ENCODE measurements at places on chromosomes 5 and 9.

GRCh38 chr9:94894094-94894699 is 167.7 kb downstream of the AOPEP start:
- DNase-seq = no peak

GRCh38 chr9:90801973-90802322 is 329 bp downstream of the SYK start:
- no peak for DNase-seq

DNA sequence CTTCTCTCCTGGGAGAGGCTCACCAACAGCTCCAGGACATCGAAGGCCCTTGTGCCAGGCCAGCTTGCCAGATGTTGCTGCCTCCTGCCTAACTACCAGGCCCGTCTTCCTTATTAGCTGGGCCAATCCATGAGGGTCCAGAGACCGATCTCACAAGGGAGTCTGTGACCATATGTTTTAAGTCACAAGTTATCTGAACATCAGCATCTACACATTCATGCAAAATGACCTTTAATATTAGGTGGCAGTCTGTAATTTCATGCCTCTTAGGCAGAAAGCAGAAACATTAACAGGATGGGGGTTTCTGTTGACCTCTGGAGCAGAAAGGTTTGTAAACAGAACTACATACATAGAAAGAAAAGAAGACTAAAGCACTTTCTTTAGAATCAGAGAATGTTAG is 75.1 kb upstream of the SLC25A51 start:
- DNase-seq = no peak

- DNase-seq = no peak
Measured at GRCh38 chr9:26296910-26297572, 595.6 kb downstream of the CAAP1 start.

DNA sequence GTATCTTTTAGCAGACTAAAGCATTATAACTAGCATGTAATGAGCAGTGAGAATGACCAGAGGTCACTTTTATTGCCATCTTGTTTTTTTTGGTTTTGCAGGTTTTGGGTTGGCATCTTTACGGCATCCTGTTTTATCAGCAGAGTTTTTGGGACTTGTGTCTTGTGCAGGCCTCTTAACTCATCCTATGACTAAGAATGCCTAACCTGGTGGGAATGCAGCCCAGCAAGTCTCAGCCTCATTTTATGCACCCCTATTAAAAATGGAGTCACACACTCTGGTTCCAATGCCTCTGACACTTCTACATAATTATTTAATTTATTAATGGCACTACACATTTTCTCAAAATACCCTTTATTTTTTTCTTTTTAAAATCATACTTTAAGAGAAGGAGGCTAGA is 726.5 kb upstream of the RIOK2 start:
- no peak for DNase-seq

DNA sequence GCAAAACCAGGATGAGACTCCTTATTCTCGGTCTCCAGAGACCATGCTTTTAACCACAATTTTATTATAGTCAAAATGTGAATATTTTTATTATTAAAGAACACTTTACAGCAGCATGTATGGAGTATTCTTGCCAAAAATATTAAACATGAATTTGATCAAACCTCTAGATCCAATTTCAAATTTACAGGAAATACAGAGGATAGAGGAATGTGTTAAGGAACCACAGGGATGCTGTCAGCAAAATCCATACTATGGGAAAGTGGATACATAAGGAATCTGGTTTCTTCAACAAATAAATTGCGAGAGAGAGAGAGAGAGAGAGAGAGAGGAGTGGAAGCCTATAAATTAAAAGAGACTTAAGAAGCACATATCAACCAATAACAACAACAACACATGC is 348.2 kb upstream of the NUDT12 start:
- DNase-seq = no peak

- DNase-seq = no peak
Measured at GRCh38 chr9:128781187-128782070, 5.6 kb upstream of the TBC1D13 start.

DNA sequence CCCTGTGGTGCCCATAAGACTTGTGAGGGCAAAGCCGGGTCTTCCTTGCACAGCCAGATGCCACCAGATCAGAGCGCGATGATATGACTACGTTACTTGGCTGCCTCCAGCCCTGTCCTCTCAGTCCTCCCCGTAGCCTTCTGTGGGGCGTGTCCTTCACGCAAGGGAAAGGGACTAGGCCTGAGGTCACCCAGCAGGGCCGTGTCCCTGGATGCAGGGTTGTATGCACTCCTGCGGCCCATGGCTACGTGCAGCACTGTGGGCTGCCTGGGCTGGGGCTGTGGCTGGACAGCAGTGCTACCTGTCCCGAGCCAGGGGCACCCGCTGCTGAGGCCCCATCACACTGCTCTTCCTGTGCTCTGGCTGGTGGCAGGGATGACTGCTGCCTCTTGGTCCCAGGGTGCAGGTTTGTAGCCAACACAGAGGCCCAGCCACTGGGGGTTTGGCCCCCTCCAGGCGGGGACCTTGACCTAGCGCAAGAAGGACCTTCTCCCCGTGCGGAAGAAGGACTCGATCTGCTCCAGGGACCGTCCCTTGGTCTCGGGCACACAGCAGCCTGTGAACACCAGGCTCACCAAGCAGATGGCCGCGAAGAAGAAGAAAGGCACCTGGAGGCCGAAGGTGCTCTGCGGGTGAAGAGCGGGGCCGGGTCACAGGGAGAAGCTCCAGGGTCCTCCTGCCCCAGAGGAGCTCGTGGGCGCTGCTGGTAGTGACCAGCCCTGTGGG is 7.2 kb downstream of the SLC2A6 start:
- DNase-seq = no peak

- no peak for DNase-seq
Measured at GRCh38 chr9:92439921-92440750, 15.9 kb upstream of the OMD start.

DNA sequence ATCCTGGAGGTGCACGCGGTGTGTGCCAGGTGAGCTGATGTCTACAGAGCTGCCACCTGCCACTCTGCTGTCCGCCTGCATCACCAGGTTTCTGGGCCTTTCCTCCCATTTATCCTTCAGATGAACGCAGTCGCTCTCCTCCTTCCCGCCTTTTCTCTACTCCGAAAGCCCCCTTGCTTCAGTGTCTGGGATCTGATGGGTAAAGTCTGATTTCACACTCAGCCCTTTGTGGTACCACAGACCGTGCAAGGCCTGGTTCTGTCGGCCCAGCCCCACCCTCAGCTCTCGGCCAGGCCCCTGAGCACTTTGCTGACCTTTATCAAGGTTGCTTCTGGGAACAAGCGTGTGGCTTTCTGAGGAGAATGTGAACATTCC is 32.5 kb downstream of the GLT6D1 start:
- no peak for DNase-seq

- DNase-seq = no peak
Measured at GRCh38 chr5:65213921-65214525, 267.7 kb downstream of the ADAMTS6 start.

- DNase-seq = no peak
Measured at GRCh38 chr5:143772621-143773020, 39.3 kb upstream of the HMHB1 start.

DNA sequence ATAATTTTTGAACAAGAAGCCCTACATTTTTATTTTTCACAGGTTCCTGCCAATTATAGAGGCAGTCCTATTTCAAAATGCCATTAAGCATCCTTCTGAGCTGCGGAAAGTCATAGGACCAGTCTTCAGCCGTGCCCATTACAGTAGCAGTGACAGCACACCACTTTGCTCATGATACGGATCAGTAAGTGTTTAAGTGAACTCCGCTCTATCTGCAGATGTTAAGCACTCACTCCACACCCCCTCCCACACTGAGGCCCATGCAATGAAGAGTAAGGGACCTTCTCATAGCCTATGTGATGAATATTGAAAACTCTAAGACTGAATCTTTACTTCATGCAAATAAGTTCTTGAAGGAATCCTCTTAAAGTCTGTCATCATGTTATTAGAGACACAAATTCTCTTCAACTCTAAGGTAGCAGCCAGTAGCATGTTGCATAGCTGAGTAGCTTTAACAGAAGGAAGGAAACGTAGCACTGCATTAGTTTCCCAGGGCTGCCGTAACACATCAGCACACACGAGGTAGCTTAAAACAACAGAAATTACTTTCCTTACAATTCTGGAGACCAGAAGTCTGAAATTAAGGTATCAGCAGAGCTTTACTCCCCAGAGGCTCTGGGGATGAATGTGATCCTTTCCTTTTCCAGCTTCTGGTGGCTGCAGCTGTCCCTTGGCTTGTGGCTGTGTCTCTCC is 20.3 kb upstream of the TAF11L2 start:
- no peak for DNase-seq

DNA sequence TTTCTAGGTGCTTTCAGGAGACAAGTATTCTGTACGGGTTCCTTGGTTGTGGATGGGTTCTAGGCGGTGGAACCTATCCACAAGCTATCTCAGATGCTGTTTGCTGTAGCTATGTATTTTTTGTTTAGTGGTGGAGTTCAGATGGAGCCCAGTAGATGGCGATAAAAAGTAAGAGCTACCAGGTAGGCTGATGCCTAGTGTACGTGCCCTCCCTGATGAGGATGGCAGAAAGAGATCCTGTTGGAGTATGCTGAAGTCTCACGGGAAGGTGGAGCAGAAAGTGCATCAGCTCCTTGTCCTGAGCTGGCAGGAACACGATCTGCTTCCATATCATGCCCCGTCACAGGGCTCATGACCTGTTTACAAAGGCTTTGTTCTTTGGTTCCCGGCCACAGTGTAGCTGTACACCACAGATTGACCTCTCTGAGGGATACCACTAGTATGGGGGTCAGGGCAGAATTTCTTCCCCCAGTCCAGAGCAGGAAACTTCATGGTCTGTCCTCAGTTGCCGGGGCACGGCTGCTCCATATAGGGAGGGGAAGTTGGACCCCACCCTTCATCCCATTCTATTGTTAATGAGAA is 12.6 kb upstream of the UGT3A2 start:
- DNase-seq = no peak

GRCh38 chr5:169222934-169223594 is 77.9 kb downstream of the SLIT3 start:
- DNase-seq = no peak

DNA sequence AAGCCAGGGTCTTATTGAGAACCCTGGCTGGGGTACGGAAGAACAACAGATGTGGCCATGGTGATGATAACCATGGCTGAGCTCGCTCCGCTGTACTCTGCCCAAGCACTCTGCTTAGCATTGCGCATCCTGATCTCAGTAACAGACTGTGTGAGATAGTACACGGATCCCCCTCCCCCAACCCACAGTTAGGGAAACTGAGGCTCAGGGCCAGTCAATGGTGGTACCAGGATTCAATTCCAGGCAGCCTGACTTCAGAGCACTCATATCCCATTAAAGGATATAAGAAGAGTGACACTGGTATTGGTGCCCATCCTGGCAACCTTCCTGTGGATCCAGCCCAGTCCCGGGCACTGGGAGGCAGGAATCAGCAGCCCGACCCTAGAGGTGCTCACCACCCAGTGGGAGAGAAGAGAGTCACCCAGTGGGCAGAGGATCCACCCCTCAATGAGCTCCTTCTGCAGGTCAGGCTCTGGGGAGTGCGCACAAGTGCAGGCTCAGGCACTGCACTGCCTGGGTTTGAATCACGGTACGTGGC is 26.5 kb upstream of the KIF12 start:
- no peak for DNase-seq

DNA sequence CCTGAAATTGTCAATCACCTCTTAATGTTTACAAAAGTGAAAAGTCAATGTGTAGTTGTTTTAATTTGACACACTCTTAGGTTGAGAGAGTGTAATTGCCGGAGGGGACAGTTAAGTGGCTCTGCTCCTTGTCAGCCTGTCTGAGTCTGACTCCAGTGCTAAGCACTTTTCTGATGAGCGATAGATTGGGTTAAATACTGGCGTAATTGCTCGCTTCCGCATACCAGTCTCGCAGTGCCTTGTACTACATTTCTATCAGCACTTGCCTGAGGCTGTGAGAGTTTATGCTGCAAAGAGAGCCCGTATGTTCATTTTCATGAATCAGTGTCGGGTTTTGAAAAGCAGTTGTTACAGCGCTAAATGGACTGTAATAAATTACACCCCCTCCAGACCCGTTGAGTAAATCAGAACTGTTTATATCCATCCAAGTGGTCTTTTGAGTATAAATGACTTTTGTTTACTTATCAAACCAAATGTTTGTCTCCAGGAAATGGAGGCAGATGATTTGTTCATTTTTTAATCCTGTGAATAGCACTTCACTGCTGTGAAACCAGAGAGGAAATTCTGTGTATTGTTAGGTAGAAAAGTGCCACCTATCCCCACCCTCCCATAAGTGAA is 41.0 kb upstream of the DMRT3 start:
- DNase-seq = no peak

GRCh38 chr9:136686794-136687711 is at the start of gene AGPAT2:
AGPAT2 (minus strand) TSS chr9:136687457; CDS start chr9:136687357, 100 bp downstream.
- peak; percentile 20 for DNase-seq

DNA sequence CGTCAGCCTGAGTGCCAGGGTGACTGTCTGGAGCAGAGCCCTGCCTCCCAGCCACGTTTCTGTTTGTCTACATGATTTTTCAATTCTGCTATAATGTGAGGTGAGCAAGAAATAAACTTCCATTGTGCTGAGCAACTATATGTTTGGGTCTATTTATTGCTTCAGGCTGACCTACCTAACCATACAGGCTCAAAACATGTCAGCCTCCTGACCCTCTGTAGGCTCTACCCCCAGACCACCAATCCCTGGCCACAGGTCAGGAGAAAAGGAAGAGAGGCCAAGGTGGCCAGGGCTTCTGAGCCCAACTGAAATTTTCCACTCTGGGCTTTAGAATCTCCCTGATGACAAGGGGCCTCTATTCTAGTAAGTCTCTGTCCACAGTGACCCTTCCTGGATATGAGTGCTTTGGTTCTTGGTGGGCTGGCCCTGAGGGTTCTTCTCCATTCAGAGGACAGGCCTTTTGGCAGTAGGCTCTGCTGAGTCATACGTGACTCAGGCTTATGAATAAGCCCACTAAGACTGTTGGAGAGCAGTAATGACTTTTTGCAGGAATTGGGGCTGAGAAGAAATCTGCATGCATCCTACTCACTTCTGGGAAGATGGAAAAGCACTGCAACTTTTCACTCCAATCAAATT is 117.2 kb upstream of the TBCA start:
- DNase-seq = no peak

GRCh38 chr5:132251220-132251725 is 6.2 kb upstream of the PDLIM4 start:
- DNase-seq = no peak
